ENCODE measurements at places on chromosomes 3 and 15. TPM values are rescaled to one million over a fixed set of nuclear protein-coding genes. Genes with fewer than 3 reads are reported as not detected.
A peak's percentile ranks its signal among the peaks of the same experiment; 100 is the strongest.

Gene EOMES
- 10.2 TPM for polyA plus RNA-seq

Gene MNS1
- not detected for polyA plus RNA-seq

Gene CFAP100
- polyA plus RNA-seq = not detected

Gene CPLX3
- polyA plus RNA-seq = not detected

Gene BOC
- not detected for polyA plus RNA-seq

Gene RPN1
- polyA plus RNA-seq = 320 TPM

Gene GOLGA6L7
- not detected for polyA plus RNA-seq

Gene SOX14
- polyA plus RNA-seq = not detected

Gene SEMA3B
- not detected for polyA plus RNA-seq

Gene ECE2
- polyA plus RNA-seq = not detected

Gene LMAN1L
- not detected for polyA plus RNA-seq

Gene TIMMDC1
- 72.2 TPM for polyA plus RNA-seq

DNA sequence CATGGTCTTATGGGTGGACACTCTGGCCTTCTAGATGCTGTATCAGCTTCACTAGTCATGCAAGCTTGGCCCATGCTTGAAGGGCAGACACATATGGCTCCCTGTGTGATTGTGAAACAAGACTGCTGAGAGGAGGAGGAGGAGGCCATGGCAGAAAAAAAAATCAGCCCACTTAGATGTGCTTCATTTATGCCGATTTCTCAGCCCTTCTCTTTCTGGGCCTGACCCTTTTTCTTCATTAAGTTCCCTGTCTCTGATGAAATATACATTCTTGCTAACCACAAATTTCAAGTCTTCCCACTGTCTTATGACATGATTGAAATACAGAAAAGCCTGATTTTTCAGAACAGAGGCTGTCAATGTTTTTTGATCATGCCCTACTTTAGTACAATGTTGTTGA lies 213.0 kb upstream of the FEZF2 start:
- no peaks in the 10 kb centered on the region for H3K36me3 ChIP-seq
- no peaks in the 10 kb centered on the region for H3K27me3 ChIP-seq
- no peak overlapping the region for H3K27ac ChIP-seq
- no peak for DNase-seq
- H3K4me3 ChIP-seq = no peak overlapping the region
- H3K4me1 ChIP-seq = no peaks in the 10 kb centered on the region

DNA sequence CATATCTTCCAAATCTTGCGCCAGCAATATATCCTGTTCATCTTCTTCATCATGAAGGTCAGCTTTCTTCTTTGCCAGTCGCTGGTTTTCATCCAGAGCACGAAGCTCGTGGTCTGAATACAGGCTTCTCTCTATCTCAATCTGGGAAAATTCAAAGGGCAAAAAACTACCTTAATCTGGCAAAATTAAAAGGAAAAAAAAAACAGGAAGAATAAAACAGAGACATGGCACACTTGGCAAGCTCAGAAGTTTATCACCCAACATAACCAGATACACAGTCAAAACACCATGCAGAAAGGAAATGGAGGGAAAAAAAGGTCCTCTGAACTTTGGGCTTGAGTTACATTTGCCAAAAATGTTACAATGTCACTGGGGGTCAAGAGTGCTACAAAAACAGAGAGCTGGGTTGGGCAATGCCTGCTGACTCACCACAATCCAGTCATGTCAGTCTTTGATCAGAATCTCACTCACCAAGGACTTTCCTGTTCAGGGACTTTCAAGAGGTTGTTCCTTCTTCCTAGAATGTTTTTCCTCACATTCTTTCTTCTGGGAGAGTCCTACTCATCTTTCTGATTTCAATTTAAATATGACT lies 1.5 kb downstream of the MRPL46 start:
- peaks cover 29% of the 10 kb centered on the region for H3K4me1 ChIP-seq
- H3K27me3 ChIP-seq = no peaks in the 10 kb centered on the region
- no peak overlapping the region for H3K4me3 ChIP-seq
- no peak for DNase-seq
- H3K27ac ChIP-seq = no peak overlapping the region

GRCh38 chr15:101325263-101326025 lies 30.4 kb upstream of the SNRPA1 start:
- H3K4me1 ChIP-seq = peaks cover 8% of the 10 kb centered on the region
- no peak overlapping the region for H3K4me3 ChIP-seq
- H3K27ac ChIP-seq = no peak overlapping the region
- no peak for DNase-seq

DNA sequence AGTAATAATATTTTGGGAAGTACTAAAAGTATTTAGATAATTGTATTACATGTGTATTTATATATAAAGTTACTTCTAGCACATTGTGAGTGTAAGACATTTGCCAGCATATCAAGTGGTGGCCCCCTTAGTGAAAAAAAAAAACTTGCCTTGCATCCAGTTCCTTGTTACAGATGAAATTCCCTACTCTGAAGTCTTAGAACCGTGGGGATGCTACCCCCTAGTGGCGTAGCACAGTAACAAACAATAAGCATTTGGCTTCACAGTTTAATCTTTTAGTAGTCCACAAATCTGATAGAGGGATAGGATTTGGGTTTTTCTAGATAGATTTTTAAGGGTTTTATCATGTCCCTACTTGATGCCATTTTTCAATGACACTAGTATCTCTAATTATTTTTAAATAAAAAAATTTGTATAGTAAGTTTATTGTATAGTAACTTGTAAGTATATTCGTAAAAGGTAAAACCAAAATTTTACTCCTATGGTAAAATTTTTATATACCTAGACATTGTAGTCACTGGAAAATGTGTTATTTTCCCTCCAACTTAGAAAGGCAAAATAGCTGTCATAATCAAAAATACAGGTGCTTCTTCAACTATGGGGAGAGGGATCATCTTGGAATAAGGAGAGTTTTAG lies 14.3 kb downstream of the SMC4 start:
- peaks cover 13% of the 10 kb centered on the region for H3K4me1 ChIP-seq
- peaks cover 4% of the 10 kb centered on the region for H3K36me3 ChIP-seq
- H3K4me3 ChIP-seq = no peak overlapping the region
- H3K27ac ChIP-seq = no peak overlapping the region
- no peaks in the 10 kb centered on the region for H3K27me3 ChIP-seq

GRCh38 chr15:74391582-74392450 lies 24.4 kb upstream of the CYP11A1 start:
- no peak for DNase-seq
- no peaks in the 10 kb centered on the region for H3K4me1 ChIP-seq
- H3K4me3 ChIP-seq = no peak overlapping the region

DNA sequence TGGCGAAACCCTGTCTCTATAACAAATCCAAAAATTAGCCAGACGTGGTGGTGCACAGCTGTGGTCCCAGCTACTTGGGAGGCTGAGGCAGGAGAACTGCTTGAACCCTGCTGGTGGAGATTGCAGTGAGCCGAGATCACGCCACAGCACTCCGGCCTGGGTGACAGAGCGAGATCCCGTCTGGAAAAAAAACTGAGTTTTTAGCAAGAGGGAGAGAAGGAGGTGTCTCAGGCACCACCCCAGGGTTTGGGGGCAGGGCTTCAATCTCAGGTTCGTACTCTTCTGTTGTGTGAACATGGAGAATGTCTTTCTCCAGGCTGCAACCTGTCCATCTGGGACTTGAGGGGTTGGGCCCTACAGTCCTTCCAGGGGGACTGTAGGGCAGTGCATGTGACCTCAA lies 2.7 kb downstream of the CHRNA3 start:
- peaks cover 7% of the 10 kb centered on the region for H3K27me3 ChIP-seq
- no peak overlapping the region for H3K27ac ChIP-seq
- H3K4me3 ChIP-seq = no peak overlapping the region
- H3K36me3 ChIP-seq = no peaks in the 10 kb centered on the region
- DNase-seq = no peak

DNA sequence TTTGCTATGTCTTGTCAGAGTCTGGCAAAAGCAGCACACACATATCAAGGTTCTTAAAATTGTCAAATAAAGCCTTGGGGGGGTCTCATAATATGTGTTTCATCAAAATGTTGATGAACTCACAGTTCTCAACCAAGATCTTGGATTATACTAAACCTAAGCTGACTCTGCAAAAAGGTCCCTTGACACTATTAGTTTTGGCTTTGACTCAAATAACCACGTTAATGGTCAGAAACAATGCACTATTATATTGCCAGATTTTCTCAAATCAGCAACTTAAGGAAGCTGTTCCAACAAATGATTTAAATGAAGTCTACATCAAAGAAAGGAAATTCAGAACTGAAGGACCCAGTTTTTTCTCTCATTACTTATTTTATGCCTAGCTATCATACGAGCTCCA lies 1063.9 kb downstream of the ROBO1 start:
- H3K36me3 ChIP-seq = no peaks in the 10 kb centered on the region
- H3K4me1 ChIP-seq = no peaks in the 10 kb centered on the region
- DNase-seq = no peak
- no peak overlapping the region for H3K4me3 ChIP-seq

- peaks cover 59% of the 10 kb centered on the region for H3K36me3 ChIP-seq
- H3K4me3 ChIP-seq = peak overlapping the region; percentile 94
- no peaks in the 10 kb centered on the region for H3K27me3 ChIP-seq
- H3K27ac ChIP-seq = peak overlapping the region; percentile 99
- H3K4me1 ChIP-seq = peaks cover 56% of the 10 kb centered on the region
These were observed 2.0 kb downstream of the B2M start for GRCh38 chr15:44713006-44713966.

DNA sequence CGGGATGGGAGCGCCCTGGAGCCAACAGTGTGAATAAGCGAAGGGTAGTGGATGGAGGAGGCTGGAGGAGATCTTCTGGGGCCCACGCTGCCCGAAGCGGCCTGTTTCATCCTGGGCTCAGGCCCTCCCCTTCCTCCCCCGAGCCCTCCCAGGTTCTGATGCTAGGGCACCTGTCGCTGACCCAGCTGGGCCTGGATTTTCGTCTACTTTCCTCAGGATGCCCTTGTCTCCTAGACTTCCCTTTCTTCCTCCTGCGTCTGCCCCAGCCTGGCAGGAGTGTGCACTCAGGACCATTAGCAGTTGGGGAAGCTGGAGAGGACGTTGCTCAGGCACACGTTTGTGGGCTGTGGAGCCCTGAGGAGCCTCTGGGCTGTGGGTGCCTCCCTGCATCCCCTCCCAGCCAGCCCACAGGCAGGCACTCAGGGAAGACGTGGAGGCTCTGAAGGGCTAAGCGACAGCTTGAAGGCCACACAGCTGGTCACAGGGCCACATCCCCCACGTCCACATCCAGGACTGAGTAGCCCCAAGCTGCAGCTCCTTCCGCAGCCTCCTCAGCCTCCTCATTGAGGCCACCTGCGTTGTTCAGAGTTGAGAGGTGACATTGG lies 23.9 kb upstream of the PIGZ start:
- no peak overlapping the region for H3K4me3 ChIP-seq
- no peak for DNase-seq
- H3K27ac ChIP-seq = no peak overlapping the region

GRCh38 chr3:18070944-18071343 lies 328.5 kb upstream of the TBC1D5 start:
- no peak for DNase-seq
- H3K27ac ChIP-seq = no peak overlapping the region
- no peaks in the 10 kb centered on the region for H3K36me3 ChIP-seq
- H3K4me1 ChIP-seq = no peaks in the 10 kb centered on the region
- no peak overlapping the region for H3K4me3 ChIP-seq

GRCh38 chr3:143830063-143830462 lies 18.2 kb downstream of the SLC9A9 start:
- peaks cover 39% of the 10 kb centered on the region for H3K4me1 ChIP-seq
- H3K27ac ChIP-seq = no peak overlapping the region
- no peak overlapping the region for H3K4me3 ChIP-seq

DNA sequence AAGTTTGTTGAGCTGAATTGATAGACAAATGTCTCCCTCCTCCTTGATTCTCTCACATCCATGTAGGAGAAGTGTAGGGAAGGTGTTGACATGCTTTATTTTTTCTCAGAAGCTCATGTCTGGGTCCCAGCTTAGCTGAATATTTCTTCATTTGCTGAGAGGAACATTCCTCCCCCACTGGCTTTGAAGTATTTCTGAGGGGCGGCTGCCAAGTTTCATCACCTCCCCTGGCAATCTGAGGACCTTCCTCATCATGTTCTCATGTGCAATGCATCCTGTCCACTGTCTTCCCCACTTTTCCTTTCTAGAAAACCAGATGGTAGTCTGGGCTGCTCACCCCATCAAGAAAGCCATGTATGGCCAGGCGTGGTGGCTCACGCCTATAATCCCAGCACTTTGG lies 168.9 kb upstream of the RGMA start:
- no peaks in the 10 kb centered on the region for H3K27me3 ChIP-seq
- H3K27ac ChIP-seq = no peak overlapping the region
- H3K4me1 ChIP-seq = no peaks in the 10 kb centered on the region
- no peak overlapping the region for H3K4me3 ChIP-seq
- no peak for DNase-seq
- no peaks in the 10 kb centered on the region for H3K36me3 ChIP-seq

- H3K4me1 ChIP-seq = no peaks in the 10 kb centered on the region
- H3K4me3 ChIP-seq = no peak overlapping the region
- no peaks in the 10 kb centered on the region for H3K36me3 ChIP-seq
- no peak overlapping the region for H3K27ac ChIP-seq
These were observed 132.1 kb upstream of the TRIM42 start for GRCh38 chr3:140545756-140546155.

DNA sequence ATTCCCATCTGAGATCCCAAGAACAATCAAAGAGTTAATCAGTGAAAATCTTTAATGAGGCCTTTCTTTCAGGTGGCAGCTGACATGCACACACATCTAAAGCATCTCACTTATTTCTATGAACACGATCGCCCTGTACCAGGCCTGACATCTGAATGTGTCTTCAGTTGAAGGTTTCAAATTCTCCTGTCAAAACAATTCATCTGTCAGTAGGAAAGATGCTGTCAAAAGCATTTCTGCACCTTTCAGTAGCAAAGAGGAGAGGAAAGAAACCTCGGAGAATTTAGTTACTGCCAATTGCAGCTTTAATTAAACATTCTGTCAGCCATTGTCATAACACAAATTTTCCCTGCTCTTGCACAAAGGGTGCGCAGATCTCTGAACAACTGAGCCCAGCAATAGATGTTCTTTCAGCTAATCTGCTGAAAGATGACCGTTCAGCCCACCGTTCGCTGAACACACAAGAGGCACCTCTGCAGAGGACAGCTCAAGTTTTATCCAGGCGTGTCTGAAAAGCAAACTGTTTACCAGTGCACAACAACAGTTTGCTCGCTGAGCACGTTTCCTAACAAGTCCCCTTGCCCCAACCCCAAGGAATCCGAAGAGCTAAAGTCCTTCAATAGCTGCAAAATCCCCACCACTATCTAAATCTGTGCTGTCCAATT lies 34.1 kb downstream of the LRIG1 start:
- no peaks in the 10 kb centered on the region for H3K27me3 ChIP-seq
- H3K4me3 ChIP-seq = no peak overlapping the region
- no peaks in the 10 kb centered on the region for H3K36me3 ChIP-seq
- DNase-seq = no peak

DNA sequence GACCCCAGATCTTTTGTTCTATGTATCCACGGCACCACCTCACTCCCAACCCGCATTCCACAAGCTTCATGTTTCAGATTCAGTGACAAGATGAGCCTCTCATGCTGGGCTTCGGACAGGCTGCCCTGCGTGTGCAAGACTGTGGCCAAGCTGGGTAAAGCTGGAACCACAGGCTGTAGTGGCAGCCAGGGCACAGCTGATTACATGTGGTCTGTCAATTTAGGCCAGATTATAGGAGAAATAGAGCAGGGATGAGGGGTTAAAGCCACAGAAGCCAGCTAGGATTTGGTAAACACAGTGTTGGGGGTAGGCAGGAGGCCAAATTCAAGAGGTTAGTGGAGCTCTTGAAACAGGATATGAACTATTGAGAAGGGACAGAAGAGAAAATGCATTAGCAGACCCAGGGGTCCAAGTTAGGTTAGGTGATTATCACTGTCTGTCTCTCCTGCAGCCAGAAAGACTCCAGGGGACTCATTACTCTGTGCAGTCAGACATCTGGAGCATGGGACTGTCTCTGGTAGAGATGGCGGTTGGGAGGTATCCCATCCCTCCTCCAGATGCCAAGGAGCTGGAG lies 12.9 kb downstream of the SNAPC5 start:
- H3K27ac ChIP-seq = no peak overlapping the region
- H3K36me3 ChIP-seq = peaks cover 58% of the 10 kb centered on the region
- no peaks in the 10 kb centered on the region for H3K27me3 ChIP-seq
- no peak overlapping the region for H3K4me3 ChIP-seq

Data from CD4-positive, alpha-beta memory T cell (primary cell).